Stimulated activated CD4-positive, alpha-beta T cell treated with anti-CD3 and anti-CD28 coated beads, Interleukin-12 subunit alpha, Interleukin-12 subunit beta, amount 100 ng/mL, for 4 hours (primary cell): ENCODE measurements at places on chromosomes 11 and 22.

DNA sequence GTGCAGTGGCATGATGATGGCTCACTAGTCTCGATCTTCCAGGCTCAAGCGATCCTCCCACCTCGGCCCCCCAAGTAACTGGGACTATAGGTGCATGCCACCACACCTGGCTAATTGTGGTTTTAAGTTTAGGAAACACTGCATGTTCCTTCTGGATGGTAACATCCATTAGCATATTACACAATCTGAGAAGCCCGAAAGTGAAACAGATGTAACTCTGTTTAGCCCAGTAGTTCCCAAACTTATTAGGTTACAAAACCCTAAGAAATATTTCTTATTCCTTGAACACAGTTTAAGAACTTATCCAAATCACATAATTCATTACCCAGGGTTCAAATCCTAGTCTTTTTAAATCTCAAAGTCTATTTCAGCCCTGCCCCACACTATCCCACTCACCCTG, 28.3 kb downstream of the POLDIP3 start:
- no peak for DNase-seq

DNA sequence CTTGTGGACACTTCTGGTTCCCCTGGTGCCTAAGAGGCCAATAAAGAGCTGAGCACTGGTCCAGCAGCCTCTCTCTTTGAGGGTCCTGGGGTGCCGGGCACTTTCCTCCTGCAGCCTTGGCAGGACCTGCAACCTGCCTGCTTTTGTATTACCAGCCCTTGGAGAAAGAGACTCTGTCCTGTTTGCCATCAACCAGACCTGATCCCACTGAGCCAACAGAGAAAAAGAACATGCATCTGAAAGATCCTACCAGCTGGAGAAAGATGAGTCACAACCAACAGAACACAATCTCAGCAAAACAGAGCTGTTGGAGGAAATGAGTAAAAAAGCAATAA, 321.0 kb downstream of the DDX10 start:
- DNase-seq = no peak

GRCh38 chr11:126059238-126059781, 3.4 kb downstream of the CDON start:
- DNase-seq = no peak

DNA sequence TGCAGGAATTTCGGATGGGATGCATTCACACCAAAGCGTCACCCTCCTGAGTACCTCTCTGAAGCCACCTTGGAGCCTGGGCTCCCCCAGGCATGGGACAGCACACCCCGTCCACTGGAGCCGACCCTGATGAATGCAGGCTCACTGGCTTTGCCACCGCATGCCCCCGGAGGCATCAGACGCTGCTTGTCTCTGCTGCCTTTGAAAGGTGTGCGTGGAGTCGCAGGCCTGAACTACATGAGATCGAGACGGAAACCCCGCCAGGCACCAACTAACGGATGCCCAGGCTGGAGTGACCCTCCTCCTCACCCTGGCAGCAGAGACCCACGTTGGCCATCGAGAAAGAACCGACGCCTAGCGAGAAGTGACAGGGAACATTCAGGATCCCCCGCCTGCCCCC, 22.5 kb downstream of the KRTAP5-5 start:
- no peak for DNase-seq

GRCh38 chr11:41954034-41954433, 494.6 kb upstream of the LRRC4C start:
- DNase-seq = no peak

DNA sequence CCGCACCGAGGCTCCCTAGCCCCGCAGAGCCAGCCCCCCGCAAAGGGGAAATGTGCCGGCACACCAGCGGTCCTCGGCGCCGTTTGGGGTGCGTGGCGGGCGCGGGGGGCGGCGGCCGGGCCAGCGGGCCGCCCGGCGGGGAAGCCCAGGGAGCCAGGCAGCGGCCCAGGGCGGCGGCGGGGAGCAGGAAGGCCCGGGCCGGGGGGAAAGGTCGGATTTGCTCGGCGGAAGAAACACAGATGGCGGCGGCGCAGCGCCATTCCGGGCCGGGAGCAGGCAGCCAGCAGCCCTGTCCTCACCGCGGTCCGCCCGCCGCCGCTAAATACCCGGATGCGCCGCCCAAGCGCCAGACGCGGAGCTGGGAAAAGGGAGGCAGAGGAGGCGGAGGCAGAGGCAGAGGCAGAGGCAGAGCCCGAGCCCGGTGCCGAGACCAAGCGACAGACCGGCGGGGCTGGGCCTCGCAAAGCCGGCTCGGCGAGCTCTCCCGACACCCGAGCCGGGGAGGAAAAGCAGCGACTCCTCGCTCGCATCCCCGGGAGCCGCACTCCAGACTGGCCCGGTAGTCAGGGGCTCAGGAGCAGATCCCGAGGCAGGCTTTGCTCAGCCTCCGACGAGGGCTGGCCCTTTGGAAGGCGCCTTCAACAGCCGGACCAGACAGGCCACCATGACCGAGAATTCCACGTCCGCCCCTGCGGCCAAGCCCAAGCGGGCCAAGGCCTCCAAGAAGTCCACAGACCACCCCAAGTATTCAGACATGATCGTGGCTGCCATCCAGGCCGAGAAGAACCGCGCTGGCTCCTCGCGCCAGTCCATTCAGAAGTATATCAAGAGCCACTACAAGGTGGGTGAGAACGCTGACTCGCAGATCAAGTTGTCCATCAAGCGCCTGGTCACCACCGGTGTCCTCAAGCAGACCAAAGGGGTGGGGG, 2.6 kb upstream of the GCAT start:
- peak; percentile 68 for DNase-seq

DNA sequence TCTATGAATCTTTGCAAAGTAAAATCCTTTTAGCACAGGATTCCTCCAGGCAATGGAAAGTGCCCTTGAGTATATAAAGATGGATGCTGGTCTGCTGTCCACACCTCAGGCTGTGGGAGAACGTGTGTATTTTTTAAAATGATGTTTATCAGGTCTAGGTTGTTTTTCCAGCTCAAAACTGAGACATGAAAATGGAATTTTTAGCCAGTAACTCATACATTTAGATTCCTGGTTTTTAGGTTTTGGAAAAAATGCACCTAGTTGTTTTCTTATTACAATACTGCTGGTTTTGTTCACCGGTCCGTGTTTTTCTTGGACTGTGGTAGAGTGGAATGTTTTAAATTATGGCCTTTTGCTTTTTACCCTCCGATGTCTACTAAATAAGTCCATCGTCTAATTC, 554.7 kb downstream of the SOX6 start:
- DNase-seq = no peak

DNA sequence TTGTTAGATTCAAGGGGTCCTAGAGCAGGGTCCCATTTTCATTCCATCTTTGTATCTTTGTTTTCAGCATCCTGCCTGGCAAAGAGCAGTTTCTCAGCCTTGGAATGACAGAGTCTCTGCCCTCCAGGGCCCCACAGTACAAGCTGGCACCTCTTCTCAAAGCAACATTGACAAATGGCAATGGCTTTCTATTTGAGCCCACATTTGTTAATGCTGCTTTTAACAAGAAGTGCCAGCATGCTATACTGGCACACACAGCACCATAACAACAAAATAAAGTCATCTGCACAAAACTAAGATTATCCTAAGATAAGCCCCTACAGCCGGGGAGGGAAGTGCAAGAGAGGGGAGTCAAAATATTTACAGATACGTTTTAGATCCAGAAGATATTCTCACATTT, 309.7 kb upstream of the C11orf87 start:
- DNase-seq = no peak

DNA sequence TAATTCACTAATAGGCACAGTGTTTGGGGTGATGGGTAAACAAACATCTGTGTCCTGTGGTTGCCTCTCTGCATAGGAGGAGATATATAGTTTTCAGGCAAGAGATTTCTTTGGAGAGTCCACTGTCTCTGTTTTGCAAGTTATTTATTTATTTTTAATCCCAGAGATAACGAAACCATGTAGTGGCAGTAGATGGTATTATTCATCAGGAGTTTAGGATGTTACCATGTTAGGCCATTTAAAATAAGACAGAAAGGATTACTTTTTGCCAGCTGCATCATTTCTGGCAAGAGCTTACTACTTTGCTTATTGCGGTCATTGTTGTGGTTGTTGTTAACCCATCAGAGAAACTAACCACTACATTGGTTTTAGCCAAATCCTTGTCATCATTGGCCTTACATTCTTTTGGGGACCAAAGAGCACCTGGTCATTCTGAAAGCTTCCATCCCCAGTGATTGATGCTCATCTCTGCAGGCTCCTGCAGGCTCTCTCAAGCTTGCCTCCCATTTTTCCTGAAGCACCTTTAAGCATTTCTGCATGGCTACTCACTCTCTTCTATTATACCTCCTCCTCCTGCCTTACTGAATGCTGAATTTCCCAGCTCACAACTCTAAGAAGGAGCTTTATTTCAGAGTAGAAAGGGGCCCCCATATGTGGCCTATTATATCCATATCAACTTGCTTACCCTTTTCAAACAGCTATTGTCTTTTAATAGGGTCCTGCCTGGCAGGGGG, 84.4 kb downstream of the CSTPP1 start:
- no peak for DNase-seq

GRCh38 chr11:46242952-46243795, 34.3 kb upstream of the CREB3L1 start:
- peak; percentile 90 for DNase-seq

GRCh38 chr11:34840736-34841386, 75.3 kb downstream of the APIP start:
- peak; percentile 4 for DNase-seq

DNA sequence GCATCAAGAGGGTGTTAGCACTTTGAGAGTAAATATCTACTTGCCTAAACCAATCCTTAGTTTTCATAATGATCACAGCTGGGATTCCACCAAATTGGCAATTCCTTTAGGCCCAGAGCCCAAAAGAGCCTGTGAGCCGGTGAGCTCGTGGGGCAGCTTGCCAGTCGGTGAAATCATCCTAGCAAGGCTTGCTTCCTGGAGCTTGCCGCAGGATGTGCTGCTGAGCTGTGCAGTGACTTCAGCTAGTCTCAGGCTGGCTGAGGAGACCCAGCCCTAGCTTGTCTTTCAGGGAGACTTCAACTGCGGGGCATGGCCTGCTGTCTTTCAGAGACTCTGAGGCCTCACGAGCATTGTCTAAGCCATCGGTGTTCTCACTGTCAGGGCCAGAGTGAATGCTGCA, 73.6 kb upstream of the SUSD2 start:
- no peak for DNase-seq

DNA sequence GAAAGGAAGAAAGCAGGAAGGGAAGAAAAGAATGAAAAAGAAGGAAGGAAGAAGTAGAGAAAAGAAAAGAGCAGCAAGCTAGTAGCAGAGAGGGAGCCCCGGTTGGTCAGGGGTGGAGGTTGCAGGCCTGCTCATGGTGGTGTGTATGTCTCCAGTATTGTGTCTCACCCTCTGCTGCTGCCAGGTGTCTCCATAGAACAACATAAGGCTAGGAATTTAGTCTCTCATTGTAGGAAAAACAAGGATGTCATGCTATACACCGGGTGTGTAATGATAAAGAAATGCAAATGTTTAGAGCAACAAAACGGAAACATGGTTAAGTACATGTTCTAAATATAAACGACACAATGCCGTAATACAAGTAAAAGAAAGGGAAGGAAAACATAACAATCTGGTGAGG, 342.5 kb downstream of the NTM start:
- no peak for DNase-seq

- DNase-seq = no peak
Measured at GRCh38 chr11:65709661-65710060, 2.4 kb upstream of the KAT5 start.

DNA sequence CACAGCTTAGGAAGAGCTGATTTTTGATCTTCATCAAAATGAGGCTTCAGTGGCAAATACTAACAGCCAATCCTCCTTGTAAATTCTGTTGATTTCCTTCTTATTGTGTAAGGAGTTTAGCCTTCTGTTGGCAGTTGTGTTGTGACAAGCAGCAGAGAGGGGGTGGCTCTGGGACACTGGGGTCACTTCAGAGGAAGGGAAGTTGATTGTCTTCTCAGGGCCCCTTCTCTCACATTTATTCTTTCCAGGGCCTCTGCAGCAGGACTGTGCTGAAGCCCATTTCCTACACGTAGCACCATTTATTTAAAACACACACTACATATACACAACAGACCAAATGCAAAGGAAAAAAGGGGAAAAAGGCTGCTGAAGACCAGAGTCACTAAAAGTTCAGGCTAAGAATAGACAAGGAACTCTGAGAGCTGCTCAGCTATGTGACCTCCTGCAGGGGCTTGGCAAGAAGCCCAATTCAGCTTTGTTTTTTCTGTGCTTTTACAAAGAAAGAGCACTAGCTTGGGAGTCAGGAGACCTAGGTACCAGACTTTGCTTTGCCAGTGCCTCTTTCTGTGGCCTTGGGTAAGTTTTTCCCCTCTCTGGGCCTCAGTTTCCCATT, 28.3 kb upstream of the UPB1 start:
- no peak for DNase-seq

GRCh38 chr11:65134240-65134951, at the start of gene SYVN1:
SYVN1 (minus strand) TSS chr11:65134519; CDS start chr11:65133601, 918 bp downstream.
- peak; percentile 89 for DNase-seq

DNA sequence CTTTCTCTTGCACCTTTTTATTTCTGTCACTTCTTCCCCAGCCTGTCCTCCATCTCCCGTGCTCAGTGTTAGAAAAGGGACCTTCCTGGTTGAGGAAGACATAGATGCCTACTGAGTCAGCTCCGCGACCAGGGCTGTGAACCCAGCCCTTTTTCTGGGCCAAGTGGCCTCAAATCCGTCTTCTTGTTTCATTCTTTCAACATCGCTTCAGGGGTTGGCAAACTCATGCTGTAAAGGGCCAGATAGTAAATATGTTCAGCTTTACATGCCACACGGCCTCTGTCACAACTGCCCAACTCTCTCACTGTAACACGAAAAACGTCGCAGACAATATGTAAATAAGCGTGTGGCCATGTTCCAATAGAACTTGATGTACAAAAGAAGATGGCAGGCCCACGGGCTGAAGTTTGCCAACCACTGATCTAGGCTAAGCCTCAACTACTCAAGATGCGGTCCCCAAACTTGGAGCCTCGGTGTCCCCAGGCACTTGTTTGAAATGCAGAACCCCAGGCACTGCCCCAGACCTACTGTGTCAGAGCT, 338.4 kb downstream of the MN1 start:
- no peak for DNase-seq

DNA sequence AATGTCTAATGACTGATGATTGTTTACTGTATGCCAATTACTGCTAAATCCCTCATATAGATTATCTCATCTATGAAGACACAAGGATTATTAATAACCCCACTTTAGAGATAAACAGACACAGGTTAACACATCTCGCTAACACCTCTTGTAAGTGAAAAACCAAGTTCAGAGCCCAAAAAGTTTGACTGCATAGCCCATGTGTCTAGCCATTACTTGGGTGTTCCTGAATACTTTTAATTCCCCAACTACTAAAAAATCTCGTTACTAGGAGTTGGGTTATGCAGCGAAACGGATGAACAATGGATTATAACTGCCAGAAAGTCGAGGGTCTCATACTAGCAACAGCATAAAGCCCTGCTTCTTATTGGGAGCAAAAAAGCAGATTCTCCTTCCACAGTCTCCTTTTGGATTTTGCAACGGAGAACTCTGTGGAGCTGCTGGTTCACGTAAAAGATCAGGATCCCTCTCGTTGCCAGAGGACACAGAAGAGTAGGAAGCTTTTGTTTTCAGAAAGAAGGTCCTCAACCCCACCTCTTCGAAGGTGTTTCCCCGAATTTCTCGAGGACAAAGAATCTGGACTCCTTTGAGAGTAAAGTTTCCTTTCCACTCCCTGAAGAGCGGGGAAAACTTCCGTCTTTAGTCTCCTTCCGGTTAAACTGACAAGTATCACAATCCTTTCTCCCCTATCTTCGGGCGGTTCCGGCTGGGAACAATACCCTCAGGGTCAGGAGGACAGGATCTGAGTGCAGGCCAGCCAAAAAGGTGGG, 979 bp downstream of the ZBED5 start:
- DNase-seq = no peak
